ENCODE measurements at places on chromosomes 16 and 17.

DNA sequence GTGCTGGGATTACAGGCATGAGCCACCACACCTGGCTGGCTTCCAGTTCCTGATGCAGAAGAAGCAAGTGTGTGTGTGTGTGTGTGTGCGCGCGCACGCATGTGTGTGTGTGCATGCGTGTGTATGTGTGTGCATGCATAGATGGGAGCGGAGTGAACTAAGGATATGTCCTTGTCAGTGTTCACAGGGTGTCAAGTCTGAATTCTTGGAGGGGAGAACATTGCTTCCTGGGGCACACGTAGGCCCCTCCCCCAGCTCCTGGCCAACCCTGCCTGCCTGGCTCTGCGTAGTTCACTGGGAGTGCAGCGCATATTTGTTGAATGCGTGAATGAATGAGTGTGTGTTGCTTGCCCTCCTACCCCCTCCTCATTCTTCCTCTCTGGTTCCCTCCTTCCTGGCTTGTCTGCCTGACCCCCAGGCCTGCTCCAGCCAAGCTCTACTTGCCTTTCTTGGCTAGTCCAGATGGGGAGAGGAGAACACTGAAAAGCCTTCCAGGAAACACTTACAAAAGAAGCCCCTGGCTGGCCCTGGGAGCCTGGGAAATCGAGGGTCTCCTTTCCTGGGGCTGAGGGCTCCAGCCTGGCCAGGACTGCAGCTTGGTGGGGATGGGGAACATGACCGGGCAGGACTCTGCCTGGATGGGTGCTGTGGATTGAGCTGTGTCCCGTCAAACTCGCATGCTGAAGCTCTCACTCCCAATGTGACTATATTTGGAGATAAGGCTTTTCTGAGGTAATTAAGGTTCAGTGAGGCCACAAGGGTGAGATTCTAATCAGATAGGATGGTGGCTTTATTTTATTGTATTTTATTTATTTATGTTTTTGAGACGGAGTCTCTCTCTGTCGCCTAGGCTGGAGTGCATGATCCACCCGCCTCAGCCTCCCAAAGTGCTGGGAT lies 27.9 kb downstream of the IGFBP4 start:
- DNase-seq: peak; percentile 88

GRCh38 chr16:78594191-78594590 lies 494.7 kb downstream of the WWOX start:
- no peak for DNase-seq

- no peak for DNase-seq
These were observed 4.9 kb downstream of the CDH11 start for GRCh38 chr16:65116818-65117430.

DNA sequence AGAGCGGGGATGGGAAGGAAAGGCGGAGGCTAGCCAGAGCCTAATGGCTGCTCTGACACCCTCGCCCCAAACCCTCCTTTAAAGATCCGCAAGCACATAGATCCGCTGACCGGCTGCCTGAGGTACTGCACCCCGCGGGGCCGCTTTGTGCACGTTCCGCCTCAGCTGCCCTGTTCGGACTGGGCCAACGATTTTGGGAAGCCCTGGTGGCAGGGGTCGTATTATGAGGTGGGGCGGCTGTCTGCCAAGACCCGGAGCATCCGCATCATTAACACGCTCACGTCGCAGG lies 663 bp downstream of the CYB5D1 start:
- no peak for DNase-seq

GRCh38 chr17:47246120-47246519 lies 7.5 kb upstream of the ITGB3 start:
- no peak for DNase-seq

DNA sequence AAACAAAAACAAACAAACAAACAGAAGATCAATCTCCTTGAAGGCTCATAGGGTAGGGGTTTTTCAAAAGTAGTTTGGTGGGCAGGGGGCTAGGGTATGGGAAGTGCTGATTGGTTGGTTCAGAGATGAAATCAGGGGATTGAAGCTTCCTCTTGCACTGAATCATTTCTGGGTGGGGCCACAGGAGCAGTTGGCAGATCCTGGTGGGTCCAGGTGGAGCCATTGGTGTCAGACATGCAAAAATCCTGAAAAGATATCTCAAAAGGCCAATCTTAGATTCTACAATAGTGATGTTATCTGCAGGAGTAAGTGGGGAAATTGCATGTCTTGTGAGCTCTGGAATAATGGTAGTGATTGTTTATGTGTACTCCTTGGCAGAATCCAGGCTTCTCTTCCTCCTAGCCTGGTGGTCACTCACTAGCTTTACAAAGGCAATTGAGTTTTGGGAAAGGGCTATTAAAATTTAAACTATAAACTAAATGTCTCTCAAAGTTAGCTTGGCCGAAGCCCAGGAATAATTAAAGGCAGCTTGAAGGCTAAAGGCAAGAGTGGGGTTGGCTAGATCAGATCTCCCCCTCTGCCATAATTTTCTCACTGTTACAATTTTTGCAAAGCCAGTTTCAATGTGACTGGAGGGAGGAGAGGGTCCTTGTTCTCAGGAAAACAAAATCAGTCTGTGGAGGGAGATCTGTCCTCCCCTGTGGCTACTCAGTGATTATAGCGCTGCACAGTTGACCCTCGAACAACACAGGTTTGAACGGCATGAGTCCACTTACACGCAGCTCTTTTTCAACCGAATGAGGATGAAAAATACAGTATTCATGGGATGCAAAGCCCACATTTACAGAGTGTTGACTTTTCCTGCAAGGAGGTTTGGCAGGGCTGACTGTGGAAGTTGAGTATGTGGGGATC lies 45.2 kb downstream of the RNF112 start:
- DNase-seq: no peak

DNA sequence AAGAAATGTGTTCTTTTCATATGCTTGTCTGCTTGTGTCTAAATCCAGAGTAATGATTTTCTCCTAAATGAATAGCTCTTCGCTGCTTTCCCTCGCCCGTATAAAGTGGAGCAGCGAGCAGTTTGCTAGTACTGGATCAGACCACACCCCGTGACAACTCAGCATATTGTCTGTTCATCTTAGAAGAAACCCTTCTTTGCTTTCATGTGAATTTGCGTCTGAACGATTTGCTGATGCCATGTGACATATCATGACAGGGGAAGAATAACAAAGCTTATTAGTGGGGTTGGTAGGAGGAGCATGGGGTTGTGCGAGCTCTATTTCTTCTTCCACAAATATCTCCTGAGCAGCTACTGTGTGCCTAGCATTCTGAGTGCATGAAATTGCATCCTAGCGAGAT lies 44.1 kb upstream of the CACNG4 start:
- no peak for DNase-seq

DNA sequence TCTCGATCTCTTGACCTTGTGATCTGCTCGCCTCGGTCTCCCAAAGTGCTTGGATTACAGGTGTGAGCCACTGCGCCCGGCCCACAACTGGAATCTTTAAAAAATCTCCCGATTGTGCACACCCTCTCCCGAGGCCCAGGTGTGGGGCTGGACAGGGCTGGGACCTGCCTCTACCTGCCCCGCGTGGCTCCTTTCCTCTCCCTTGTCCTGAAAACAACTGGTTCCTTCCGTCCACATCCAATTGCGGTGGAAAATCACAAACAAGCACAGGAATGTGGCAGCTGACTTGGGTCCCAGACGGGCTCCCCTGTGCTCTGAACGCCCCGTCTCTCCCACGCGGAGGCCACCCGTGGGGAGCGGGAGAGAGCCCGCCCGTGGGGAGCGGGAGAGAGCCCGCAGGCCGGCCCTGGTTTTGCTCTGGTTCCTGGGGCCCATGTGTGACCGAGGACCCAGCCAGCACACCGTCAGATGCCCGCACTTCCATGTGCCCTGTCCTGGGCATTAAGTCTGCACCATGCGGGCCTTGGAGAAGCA lies 3.0 kb upstream of the TMEM204 start:
- no peak for DNase-seq

- DNase-seq: no peak
These were observed 424.7 kb downstream of the CDH13 start for GRCh38 chr16:83051451-83051850.
